ENCODE measurements at places on chromosomes 11 and 22.
A peak's percentile ranks its signal among the peaks of the same experiment; 100 is the strongest.

- DNase-seq, result no peak
Observed at GRCh38 chr11:104443387-104443786, 279.4 kb upstream of the PDGFD start.

DNA sequence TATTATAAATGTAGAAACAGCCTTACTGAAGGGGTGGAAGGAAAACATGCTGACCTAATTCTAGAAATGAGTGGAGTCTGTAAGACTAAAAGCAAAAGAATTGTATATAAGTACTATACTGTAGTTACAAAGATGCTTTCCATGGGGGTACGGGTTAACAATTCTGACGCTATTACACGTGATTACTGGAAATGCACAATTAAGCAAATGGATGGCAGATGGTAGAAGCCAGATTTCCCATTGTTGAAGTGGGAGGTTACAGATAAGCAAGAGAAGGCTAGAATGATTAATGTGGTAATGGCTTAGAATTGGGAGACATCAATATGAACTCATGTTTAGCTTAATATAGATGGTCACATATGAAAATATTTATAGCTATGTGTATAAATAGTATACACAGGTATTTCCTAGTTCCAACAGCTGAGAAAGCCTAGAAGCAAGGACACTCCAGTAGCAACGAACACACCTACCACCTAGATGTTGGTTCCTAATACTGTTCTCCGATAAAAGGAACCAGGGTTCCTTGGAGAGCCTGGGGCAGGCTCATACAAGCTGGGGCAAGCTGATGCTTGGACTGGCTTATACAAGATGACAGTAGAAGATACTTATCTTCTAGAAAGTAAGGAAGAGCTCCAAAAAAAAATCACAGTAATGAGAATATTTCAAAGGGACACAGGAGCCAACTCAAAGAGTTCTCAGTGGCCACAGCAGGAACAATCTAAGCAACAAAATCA lies 13.5 kb downstream of the SMC1B start:
- DNase-seq, result no peak

GRCh38 chr11:12999597-12999996 lies 9.5 kb upstream of the RASSF10 start:
- no peak for DNase-seq

DNA sequence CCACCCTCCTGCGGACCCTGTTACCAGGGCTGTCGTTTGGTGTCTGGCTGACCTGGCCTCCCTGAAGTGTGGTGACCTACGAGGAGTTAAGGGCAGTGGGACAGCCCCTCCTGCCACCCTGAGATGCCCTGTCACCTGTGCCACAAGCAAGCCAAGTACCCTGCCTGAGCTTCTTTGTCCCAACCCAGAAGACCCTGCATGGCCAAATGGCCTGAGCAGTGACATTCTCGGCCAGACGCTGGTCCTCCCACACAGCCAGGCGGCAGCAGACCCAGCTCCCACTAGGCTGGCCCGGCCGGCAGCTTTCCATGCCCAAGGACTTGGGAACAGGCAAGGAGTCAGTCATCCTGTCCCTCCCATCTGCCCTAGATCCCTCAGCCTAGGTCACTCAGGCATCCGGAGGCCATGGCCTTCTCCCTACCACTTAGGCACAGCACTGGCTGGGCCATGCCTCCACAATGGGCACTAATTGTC lies 7.6 kb downstream of the ARVCF start:
- DNase-seq, result no peak

DNA sequence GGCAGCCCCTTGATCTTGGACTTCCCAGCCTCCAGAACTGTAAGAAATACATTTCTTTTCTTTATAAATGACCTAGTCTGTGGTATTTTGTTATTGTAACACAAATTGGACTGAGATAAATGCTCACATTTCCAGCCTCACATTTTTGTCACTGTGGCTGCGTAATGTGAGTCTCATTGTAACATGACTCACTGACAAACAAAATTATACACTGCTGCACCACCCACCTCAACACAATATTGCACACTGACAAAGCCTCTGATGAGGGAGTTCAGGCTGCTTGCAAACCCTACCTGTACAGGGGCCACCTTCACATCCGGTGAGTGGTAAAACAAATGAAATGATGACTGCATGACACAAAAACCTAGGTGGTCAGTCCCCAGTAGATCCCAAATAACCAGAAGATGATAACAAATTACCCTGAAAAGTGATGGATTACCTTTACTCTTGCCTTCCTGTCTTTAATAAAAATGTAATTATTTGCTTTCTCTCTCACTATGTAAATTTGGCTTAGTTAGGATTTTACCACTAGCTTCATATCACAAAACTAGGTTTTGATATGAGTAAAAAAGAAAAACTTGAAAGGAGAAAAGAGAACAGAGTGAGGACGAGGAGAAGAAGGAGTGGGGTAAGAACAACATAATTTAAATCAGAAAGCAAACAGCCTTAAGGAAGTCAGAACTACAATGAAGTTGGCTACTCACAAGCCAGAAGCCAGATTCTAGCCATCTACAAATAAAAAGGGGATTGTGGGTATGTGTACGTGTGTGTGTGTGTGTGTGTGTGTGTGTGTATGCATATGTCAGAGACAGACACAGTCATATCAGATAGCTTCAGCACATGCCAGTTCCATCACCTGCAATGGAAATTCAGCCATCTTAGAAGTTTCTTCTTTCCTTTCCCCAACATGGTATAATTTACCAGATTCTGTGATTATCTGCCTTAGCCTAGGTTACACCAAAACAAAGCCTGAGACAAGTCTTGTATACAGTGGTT lies 53.4 kb upstream of the SESN3 start:
- no peak for DNase-seq

DNA sequence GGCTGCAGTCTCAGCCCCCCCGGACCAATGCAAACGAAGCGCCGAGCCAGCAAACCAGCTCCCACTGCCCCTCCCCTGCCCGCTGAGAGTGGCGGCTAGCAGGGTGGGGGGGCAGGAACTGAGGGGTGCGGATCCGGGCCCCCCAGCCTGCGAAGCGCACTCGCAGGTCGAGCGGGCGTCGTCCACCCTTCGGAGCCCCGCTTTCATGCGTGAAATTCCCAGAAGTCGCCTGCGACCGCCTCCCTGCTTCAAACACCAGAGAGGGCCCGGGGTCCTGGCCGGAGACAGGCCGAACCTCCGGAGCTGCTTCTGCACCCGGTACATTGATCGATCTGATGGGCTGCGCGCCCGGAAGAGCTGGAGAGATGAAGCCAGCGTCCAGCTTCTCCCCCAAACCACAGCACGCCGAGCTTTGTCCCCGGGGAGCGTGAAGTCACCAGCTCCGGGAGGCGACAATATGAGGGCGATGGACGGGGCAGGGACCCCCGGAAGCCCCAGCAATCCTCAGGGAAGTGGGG lies 646 bp upstream of the PATZ1 start:
- DNase-seq, result peak; percentile 85

GRCh38 chr11:91173701-91174100 lies 950.9 kb upstream of the CHORDC1 start:
- no peak for DNase-seq

GRCh38 chr11:95104121-95104830 lies 14.6 kb downstream of the ENDOD1 start:
- no peak for DNase-seq

DNA sequence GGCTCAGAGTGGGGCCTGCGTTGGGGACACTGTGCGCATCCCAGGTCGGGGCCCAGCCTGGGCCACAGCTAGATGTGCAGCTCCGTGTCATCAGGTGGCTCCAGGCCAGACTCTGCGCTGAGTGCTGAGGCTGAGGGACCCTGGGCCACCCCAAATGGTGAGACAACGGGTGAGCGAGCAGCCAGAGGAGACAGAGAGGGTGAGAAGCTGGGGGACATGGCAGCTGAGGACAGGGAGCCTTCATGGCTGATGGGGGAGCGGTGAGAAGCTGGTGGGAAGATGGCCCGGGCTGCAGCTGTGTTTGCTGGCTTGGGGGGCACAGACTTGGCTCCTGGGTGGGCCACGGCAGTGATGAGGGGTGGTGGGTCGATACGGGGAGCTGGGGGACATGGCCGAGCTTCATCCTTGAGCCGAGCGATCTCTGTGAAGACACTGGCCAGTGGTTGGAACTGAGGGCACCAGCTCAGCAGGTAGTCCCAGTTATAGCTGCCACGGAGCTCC lies 2.5 kb upstream of the TPP1 start:
- DNase-seq, result no peak

- DNase-seq, result peak; percentile 82
Observed at GRCh38 chr22:43346521-43346929, 3.4 kb upstream of the SCUBE1 start.

DNA sequence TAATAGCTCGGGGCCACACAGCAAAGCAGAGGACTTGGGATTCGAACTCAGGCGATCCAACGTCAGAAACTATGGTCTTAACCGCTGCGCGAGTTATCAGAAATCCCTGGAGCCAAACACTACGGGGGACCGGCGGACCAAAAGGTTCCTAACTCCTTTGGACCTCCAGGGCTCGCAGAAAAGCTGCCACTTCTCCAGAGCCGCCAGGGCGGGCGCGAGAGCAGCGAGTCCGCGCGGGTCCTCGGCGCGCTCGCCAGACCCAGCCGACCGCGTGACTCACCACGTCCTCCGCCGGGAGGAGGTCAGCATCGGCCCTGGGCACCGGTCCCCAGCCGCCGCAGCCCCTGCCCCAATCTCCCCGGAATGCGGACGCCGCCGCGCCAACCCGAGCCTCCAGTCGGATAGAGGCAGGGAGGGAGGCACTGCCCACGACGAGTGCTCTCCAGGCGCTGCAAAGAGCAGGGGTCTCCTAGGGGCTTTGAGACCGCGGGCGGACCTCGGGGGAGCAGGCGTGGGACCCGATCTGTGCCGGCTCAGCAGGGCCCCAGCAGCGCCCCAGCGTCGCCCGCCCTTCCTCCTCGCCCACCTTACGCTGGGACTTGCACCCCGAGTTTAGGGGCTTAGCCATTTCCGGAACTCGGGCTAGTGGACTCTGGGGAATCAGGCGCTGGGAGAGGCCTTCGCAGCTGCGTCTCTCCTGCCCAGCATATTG lies 6.2 kb upstream of the ALX4 start:
- DNase-seq, result no peak

- DNase-seq, result no peak
Observed at GRCh38 chr11:114448749-114449482, 9.6 kb downstream of the REXO2 start.

GRCh38 chr11:74171630-74171968 lies 510 bp downstream of the PPME1 start:
- DNase-seq, result no peak

DNA sequence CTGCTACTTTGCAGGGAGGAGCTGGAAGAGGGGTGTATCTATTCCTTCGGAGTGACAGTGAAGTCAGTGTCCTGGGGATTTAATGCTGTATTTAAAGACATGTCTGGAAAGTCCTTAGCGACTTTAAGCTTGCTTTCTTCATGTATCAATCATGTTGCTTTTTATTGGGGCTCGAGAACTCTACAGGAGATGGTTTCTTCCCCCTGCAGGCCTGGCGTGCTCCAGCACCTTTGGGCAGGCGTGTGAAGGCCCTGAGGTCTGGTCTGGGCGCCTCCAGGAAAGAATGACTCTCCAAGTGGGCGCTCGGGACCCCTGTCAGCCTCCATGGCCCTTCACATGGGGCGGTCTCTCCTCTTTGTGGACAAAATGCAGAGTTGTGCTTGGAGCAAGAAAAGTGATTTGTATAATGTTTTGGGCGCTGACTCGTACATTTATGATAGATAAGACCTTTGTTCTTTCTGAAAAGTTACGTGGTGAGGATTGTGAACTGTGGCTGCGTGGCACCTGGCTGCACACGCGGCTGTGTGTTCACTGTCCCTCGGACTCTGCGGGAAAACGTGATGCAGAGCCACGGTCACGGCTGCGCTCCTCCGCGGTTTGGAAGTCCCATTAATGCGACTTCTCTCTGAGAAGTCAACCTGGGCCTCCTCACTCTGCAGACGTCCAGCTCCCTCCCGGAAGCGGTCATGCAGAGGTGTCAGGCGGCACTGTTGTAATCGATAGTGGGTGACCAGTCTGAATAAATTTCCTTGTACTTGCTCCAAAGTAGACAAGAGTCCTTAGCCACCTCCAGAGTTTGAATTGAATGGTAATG lies 282.5 kb downstream of the TBC1D22A start:
- no peak for DNase-seq

DNA sequence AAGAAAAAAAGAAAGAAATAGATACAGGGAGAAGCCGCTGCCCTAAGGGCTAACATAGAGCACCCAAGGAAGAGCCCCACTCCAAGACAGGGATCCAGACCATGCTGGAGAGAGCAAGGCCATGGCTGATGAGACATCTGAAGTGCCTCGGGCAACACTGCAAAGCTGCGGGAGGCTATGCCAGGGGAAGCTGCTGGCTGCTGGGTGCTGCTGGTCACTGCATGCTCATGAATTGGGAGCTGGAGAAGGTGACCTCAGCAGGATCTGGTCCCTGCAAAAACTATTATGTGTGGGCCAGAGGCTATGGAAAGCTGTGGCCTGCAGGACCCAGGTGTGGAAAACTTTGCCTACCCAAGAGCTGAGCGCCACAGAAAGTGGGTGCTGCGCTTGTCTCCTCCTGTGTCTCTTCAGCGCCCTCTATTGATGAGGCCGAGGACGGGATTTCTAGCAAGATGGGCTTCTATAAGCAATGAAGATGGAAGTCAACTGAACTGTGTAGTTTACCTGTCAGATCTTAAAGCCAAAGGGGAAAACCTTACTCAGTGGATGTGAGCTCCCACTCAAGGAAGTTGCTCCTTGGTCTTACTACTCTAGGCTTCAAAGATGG lies 17.3 kb upstream of the SLC29A2 start:
- peak; percentile 68 for DNase-seq

- no peak for DNase-seq
Observed at GRCh38 chr11:118917481-118918127, 8.1 kb downstream of the BCL9L start.

- DNase-seq, result no peak
Observed at GRCh38 chr11:19597876-19598275, 114.8 kb upstream of the NAV2 start.
